ENCODE measurements at places on chromosomes 4 and X.

DNA sequence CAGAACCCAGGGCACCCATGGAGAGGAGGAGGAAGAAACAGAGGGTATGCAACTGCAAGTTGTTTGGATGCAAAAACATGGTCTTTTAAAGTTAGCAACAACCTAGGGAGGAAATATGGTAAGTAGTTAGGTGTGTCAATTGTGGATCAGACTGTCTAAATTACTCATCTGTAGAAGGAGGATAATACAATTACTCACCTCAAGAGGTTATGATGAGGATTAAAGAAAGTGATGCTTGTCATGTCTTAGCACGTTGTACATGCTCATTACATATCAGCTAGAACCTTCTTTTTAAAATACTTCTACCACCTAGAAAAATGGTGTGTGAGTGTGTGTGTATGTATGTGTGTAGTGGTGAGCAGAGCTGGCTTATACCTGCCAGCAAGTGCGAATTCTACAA lies 2.3 kb upstream of the C1QTNF7 start:
- DNase-seq, result no peak

- peak; percentile 16 for DNase-seq
These were observed 33.9 kb downstream of the CASK start for GRCh38 chrX:41889317-41890025.

- no peak for DNase-seq
These were observed 626.5 kb upstream of the GALNTL6 start for GRCh38 chr4:171186700-171187099.

- DNase-seq, result no peak
These were observed 260.3 kb downstream of the IL15 start for GRCh38 chr4:141896687-141897086.

GRCh38 chr4:158208963-158209640 lies 1.2 kb upstream of the TMEM144 start:
- DNase-seq, result no peak

DNA sequence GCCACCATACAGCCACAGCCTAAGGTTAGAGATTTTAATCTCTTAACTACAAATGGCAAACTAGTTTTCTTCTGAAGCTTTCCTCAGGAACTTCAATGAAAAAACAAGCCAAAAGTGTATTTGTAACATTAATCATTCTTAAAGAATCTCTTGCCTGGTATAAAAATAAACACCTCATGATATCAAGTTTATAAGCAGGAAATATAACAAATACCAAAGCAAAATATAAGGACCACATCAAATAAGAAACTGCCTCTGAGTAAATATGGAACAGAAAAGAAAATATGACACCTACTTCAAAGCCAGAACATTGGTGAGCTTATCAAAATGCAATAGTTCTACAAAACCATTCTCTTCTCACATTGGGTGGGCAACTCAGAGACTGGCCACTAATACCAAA lies 89.9 kb downstream of the GPC4 start:
- DNase-seq, result no peak

GRCh38 chr4:164551713-164552040 lies 202.3 kb upstream of the SMIM31 start:
- DNase-seq, result no peak

- DNase-seq, result no peak
These were observed 876.0 kb downstream of the FSTL5 start for GRCh38 chr4:161287678-161288352.

GRCh38 chrX:129641469-129641868 lies 13.3 kb downstream of the APLN start:
- DNase-seq, result no peak

DNA sequence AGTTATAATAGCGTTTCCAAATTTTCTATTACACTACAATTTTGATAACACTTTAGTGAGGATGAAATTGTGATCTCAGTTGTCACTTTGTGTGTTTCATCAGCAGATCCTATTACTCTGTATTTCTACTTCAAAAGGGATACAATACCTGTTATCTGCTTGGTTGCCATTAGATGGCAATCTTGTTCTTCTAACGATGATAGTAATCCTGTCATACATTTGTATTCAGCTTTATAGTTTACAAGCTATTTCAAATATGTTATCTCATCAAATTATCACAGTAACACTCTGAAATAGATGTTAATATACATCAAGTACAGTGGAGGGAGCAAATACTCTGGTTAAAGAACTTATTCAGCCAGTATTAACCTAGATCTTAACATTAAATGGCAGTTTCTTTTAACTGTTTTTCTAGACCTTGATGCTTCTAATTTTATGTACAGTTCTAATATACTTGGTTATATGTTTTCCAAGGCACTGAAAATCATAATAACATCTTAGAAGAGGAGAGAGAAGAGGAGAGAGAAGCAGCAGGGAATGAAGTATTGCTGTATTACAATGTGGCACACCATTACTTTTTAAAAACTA lies 292.0 kb downstream of the CCSER1 start:
- DNase-seq, result peak; percentile 6

DNA sequence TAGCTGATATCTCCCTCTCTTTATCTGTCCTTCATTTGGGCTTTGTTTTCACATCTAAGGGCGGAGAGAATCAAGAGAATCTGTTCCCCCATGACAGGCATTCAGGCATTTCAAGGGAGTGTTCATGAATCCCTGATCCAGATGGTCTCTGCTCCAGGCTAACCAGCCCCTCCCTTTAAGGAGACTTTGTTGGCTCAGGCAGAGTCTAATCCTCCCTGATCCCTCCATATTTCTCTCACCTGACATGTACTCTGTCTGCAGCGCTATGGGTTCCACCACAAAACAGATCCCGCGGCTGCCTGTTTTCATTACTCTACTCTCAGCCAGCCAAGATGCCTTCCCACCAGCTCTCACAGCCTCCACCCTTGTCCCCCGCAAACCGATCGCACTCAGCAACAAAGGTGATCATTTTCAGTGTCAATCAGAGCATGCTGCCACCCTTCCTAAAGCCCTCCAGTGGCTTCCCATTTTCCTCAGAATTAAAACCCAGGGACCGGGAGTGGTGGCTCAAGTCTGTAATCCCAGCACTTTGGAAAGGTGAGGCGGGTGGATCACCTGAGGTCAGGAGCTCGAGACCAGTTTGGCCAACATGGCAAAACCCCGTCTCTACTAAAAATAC lies 30.3 kb upstream of the SLC2A9 start:
- no peak for DNase-seq

DNA sequence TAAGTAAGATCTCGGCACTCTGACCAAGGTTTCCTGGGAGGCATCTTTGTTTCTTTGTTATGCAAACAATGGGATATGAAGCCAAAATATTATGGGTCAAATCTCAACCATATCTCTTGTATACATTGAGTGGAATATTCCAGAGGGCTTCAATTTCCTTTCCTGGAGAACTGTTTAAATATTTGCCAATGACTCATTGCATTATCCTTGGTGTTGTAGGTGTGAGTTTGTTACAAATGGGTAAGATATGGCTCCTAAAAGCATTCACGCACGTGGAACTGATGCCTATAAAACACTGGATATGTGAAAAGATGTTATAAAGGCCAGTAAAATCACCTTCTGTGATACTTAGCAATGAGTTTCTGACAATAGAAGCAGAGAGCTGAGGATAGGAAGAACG lies 150.5 kb upstream of the WDR1 start:
- no peak for DNase-seq

GRCh38 chr4:86961605-86962295 lies 26.9 kb downstream of the AFF1 start:
- peak; percentile 64 for DNase-seq

DNA sequence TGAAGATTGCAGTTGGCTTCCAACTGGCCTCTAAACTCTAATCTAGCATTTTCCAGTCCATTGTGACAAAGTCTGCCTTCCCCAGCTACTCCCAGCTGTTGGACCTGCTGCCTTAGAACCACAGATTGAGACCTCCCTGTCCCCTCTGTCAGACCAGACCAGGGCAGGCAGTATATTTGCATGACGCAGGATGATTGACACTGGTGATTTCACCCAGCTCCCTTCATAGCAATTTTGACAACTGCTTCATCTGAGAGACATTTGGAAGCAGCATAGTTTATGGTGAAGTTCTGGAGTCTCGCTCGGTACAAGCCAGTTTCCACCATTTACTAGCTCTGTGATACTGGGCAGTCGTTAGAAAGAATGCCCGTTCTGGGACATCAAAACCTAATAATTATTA lies 2.5 kb downstream of the CYP4V2 start:
- DNase-seq, result no peak

DNA sequence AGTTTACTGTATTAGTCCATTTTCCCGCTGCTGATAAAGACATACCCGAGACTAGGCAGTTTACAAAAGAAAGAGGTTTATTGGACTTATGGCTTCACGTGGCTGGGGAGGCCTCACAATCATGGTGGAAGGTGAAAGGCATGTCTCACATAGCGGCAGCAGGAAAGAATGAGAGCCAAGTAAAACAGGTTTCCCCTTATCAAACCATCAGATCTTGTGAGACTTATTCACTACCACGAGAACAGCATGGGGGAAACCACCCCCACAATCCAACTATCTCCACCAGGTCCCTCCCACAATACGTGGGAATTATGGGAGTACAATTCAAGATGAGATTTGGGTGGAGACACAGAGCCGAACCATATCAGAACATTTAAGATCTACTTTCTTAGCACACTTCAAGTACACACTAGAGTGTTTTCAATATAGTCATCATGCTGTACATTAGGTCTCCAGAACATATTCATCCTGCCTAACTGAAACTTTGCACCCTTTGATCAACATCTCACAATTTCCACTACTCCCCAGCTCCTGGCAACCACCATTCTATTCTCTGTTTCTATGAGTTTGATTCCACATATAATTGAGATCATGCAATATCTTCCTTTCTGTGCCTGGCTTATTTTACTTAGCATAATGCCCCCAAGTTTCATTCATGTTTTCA lies 341.0 kb downstream of the ARHGAP24 start:
- DNase-seq, result no peak

- no peak for DNase-seq
These were observed 17.6 kb upstream of the WFS1 start for GRCh38 chr4:6252051-6252450.

- DNase-seq, result peak; percentile 6
These were observed 93.9 kb downstream of the FAM53A start for GRCh38 chr4:1590244-1590643.

DNA sequence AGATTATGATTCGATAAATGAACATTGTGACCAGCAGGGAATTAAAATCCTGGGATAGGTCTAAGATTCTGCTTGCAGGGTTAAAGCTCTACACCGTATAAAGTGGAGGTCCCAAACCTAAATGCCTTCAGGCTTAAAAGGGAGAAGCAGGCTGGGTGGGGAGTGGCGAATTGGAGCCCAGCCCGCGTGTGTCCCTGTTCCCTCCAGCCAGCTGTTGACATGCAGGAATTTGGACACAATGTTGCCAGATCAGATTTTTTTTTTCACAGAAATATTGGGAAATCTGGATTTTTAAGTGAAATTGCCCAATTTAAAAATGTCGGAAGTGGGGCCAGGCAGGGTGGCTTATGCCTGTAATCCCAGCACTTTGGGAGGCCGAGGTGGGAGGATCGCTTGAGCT lies 60.5 kb downstream of the ELF4 start:
- DNase-seq, result peak; percentile 29

GRCh38 chr4:112513971-112514646 lies 1.9 kb downstream of the NEUROG2 start:
- DNase-seq, result no peak

GRCh38 chr4:155072417-155072816 lies 136.0 kb upstream of the NPY2R start:
- DNase-seq, result no peak

GRCh38 chr4:188869581-188869980 lies 730.3 kb downstream of the TRIML1 start:
- no peak for DNase-seq

DNA sequence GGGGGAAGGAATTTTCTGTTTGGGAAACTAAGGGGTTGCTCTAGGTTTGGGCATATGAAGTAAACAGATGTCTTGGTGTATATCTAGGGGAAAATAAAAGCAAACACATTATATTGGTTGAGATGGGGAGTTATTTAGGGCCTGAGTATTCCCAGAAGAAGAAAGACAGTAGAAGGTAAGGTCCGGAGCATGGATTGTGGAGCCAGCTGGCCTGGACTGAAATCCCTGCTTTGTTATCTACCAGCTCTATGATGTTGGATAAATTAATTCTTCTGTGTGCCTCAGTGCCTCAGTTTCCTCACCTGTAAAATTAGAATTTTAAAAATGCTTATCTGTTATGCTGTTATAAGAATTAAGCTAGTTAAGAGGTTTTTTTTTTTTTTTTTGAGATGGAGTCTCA lies 272.3 kb upstream of the RPS6KA3 start:
- DNase-seq, result no peak

GRCh38 chr4:59223292-59223941 lies 1976.7 kb upstream of the ADGRL3 start:
- no peak for DNase-seq

GRCh38 chrX:18661273-18661672 lies 10.6 kb downstream of the RS1 start:
- no peak for DNase-seq

- peak; percentile 54 for DNase-seq
These were observed 14.9 kb upstream of the LOC101059915 start for GRCh38 chrX:71652405-71652804.

GRCh38 chrX:72201836-72202536 lies 20.4 kb downstream of the PIN4 start:
- peak; percentile 76 for DNase-seq
